Bronchial epithelial cell (primary cell): ENCODE measurements at places on chromosomes 7 and 10. TPM values are rescaled to one million over a fixed set of nuclear protein-coding genes. Genes with fewer than 3 reads are reported as not detected.

DNA sequence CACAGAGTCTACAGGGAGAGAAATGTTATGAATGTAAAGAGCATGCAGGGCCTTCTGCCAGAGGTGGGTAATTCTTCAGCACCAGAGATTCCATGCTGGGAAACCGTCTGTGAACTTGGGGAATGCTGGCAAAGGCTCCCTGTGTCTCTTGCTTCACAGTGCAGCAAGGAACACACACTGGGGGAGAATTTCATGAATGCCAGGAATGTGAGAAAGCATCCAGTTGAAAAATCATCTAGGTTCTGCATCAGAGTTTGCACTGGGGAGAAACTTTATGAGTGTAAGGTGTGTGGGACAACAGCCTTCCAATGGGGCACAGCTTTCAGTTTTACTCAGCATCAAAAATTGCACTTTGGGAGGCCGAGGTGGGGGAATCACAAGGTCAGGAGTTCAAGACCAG is 224.3 kb upstream of the IGFBP3 start:
- peak; percentile 64 for DNase-seq

GRCh38 chr10:59245686-59246085 is 69.2 kb downstream of the PHYHIPL start:
- DNase-seq = no peak

DNA sequence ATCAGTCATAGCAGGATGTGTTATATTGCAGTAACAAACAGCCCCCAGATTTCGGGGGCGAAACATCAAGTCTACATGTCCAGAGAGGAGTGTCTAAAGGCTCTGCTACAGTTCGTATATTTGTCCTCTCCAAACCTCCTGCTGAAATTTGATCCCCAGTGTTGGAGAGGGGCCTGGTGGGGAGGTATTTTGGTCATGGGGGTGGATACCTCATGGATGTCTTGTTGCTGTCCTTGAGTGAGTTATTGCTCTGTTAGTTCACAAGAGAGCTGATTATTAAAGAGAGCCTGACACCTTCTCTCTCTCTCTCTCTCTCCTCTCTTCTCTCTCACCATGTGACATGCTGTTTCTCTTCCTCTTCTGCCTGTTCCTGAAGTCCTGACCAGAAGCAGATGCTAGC is 343.7 kb downstream of the TCERG1L start:
- DNase-seq = no peak

HOXA4 gene
- total RNA-seq = not detected in 2 replicates

SYNPO2L gene
- total RNA-seq = under 0.01 TPM in 1 of 2 replicates, not detected in the other
